ENCODE measurements at places on chromosomes 16 and 17.

DNA sequence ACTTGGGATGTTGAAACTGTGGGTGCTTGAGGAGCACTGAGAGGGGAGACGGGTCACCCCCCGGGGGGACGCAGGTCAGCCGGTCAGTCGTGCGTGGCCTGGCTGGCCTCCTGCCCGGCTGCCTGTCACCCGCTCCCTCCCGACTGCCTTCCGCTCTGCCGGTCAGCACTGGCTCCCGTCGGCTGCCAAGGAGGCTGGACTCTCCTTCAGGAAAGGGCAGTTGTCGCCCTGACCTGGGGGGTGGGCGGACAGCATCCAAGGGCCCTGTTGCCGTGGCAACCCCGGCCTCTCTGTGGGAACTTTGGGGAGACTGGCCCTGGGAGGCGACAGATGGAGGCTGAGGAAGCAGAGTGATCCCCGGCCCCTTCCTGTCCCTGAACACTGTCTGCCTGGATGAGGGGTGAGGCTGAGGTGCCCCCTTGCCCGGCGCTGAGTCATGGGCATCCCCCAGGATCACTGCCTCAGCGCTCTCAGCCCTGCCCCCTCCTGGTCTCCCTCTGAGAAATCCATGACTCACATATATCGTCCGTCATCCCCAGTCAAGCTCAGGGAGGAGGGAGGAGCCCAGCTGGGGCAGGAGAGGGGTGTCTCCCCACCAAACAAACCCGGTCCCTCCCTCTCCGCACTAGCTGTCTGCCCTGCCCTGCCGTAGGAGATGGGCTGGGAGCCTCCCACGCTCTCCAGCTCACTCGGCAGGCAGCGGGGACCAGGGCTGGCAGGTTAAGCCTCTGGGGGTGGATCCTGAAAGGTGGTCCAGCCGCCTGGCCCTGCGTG is at the start of gene ADGRG1:
Gene ADGRG1, plus strand, starts transcription at position 623 of the 774 bp plus-strand sequence. CDS start 21,658 bp downstream, outside the sequence.
- DNase-seq: peak; percentile 83

GRCh38 chr16:31477220-31478216 is 5.4 kb upstream of the SLC5A2 start:
- DNase-seq: no peak

DNA sequence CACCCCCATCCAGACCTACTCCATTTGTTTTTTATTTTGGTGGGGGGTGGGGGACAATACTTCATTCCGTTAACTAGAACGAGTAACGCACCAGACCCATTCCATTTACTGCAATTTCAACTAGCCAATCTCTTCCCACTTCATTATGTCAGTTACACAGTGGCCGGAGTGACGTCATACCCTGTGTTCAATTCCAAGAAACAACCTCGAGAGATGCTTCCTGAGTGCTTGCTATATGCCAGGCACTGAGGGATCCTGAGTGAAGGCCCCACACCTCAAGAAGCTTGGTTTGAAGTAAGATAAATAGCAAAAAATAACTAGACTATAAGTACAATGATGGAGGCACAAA is 9.1 kb upstream of the SIAH1 start:
- no peak for DNase-seq

- DNase-seq: no peak
These were observed 1.1 kb upstream of the AKTIP start for GRCh38 chr16:53503991-53504663.
